ENCODE measurements at places on chromosomes 6 and 20.

DNA sequence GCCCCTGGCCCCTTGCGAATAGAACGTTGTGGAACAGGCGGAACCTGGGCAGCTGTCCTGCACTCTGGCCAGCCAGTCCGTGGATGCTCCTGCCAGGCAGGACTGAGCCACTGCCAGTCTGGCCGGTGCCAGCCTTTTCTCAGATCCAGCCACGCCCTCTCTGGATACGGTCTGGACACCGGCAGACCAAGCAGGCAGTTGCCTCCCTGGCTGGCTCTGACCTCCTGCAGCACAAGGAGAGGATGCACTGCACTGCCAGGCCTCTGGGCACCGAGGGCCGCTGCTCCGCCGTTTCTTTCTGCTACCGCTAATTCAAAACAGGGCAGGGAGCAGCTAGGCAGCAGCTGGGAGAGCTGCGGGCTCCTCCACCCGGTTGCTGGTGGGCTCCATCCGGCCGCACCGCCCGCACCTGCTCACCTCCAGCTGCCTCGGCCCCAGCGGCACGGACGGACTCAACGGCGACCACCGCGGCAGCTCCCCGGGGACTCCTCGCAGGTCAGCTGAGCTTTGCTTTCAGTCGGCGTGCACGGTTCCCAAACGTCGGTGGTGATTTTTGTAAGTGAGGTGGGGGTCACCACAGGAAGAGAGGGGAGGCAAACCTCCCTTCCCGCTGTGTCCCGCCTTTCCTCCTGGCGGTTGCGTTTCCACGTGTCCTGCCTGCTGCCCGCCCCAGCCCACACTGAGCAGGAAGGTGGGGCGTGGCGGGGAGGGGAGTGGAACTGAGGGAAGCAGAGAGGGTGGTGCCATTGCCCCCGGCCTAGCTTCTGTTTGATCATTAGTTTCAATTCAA lies 30.3 kb upstream of the AFDN start:
- no peak for DNase-seq

DNA sequence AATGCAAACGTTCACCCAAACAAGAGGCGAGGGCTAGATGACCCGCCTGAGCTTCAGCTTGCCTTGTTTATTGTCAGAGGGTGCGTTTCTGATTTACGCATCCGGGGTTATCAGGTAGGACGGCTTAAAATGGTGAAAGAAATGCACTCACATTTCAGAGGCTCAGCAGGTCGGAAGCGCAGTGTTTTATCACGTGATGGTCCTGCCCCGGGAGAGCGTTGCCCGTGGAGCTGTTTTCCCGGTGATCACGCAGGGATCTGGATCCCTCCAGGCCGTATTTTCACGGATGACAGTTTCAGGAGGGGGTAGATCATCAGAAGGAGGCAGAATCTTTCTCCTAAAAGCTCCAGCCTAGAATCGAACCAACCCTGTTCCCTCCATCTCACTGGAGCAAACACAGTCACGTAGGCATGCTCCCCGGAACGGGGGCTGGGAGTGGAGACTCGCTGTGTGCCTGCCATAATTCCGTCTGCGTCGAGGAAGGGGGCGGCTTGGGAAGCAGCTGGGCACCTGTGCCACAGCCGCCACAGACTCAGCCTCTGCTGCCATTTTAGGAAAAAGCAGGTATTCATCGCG lies 121.7 kb downstream of the SMOC2 start:
- no peak for DNase-seq

DNA sequence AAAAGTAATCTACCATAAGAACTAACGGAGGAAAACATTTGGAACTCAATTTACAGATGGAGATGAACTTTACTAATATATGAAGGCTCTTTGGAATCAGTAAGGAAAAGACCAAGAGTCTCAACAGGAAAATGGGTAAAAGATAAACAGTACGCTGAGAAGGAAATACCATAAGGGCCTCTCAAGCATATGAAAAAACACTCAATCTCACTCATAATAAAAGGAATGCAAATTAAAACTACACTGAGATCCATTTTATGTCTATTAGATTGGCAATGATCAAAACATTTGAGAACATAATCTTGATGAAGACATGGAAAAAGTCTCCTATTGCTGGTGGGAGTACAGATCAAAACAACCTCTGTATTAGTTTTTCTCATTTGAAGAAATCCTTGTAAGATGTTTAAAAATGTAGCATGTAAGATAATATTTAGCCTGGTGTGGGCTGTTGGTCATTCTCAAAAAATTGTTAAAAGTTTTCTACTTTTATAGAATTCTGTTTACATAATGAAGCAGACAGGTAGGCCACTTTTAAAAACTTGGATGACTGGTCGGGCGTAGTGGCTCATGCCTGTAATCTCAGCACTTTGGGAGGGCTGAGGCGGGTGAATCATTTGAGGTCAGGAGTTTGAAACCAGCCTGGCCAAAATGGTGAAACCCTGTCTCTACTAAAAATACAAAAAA lies 14.5 kb downstream of the REV3L start:
- no peak for DNase-seq

- no peak for DNase-seq
Measured at GRCh38 chr20:44761423-44761822, 15.8 kb downstream of the KCNK15 start.

DNA sequence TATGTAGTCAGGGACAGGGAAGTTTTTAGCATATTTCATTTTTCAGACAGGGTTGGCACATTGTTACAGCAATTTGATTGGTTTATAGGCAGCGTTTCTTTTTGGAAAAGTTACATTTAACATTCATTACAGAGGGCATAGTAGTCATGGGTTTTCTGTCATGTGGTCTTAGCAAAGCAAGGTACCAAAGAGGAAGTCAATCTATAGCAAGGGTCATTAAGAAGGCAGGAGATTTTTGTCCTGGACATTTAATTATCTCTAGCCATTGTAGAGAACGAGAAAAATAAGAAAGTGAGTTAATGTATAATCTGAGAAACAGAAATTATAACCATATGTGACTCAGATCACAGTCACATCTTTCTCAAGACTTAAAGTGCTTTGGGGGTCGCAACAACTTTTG lies 47.4 kb downstream of the TPD52L1 start:
- DNase-seq = no peak

- DNase-seq = no peak
Measured at GRCh38 chr6:138201836-138202235, 16.5 kb downstream of the PBOV1 start.

GRCh38 chr6:91653895-91654294 lies 1067.0 kb upstream of the MAP3K7 start:
- no peak for DNase-seq

GRCh38 chr6:124671324-124671723 lies 290.9 kb upstream of the RNF217 start:
- DNase-seq = no peak

DNA sequence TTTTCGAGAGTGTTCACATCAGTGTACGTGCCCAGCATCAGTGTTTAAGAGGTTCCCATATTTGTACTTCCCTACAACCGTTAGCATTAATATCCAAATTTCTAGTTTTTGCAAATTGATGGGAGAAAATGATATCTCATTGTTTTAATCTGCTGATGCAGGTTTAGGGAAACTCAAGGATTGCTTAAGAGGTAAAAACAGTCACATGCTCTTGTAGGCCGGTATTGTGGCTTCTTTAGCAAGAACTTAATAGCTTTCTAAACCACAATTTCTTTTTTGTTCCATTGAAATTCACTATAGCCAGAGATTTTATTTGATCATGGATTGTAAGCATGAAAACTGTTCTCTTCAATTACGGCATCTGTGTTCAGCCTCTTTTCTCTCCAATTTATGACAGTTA lies 29.5 kb downstream of the BEND6 start:
- DNase-seq = no peak

DNA sequence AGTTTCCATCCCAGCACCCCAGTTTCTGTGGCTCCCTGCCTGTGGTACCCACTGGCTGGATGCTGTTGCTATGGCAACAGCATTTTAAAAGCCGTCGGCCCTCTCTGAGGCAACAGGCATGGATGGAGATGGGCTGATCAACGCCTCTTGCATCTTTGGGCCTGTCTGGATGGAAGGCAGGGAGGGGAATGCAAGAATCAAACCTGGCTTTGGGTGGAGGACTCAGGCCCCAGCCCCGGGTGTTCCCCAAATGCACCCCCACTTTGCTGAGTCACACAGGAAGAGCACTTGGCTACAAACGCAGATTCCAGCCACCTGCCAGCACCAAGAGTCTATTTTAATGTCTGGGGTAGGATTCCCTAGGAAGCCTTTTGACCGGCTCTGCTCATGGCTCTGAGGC lies 45.7 kb upstream of the TGM2 start:
- no peak for DNase-seq

DNA sequence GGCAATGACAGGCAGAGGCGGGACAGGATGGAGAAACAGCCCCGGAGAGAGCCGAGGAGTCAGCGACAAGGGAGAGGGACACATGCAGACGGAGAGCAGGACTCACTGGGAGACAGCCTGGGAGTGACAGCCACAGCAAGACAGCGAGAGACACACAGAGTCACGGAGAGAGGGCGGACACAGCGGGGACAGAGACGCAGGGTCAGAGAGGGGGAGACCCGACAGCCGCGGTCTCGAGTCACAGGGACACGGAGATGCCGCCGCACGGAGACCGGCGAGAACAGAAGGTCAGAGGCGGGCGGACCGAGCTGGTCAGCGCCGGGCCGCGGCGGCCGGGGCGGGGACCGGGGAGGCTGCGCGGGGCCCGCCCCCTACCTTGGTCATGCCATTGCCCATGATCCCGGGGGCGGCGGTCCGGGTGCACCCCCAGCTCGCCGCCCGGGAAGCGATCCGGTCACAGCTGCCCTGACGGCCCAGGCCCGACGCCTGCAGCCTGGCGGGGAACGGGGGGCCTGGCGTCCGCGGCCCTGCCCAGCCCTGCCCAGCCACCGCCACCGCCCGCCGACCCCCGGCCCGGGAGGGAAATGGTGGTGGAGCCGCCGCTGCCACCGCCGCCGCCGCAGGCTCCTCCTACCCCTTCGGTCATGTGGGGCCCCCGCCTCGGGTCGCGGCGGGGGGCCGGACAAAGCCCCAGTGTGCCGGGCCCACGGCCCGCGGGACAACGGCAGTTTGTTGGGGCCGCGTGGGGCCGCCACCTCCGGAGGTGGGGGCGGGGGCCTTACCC lies at the start of the genes DUSP15 and TTLL9:
DUSP15 (minus strand) TSS at position 586 of the 784 bp plus-strand sequence; CDS start at position 396, 190 bp downstream.
TTLL9 (plus strand) TSS at position 693 of the 784 bp plus-strand sequence. CDS start 493 bp downstream, outside the sequence.
- DNase-seq = no peak

DNA sequence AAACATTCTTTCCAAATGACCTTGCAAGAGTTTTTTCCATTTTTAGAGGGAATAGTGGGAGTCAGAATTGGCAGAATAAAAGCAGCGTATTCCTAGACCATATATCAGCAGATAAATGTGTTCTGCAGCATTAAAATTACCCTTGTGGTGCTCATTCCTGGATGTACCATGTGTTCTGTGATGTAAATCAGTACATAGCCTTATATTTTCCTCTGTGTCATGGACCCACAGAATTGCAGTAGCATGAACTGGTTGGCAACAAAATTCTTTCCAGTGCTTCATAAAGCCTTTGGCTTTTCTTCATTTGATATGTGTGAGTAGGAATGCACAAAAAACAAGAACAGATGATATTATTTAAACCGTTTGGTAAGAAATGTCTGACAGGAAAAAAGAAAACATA lies 32.5 kb downstream of the ANKEF1 start:
- no peak for DNase-seq

GRCh38 chr6:155791186-155791585 lies 335.5 kb upstream of the NOX3 start:
- no peak for DNase-seq

GRCh38 chr6:9138936-9139335 lies 703.6 kb upstream of the SLC35B3 start:
- DNase-seq = no peak

- DNase-seq = no peak
Measured at GRCh38 chr20:11469795-11470435, 447.8 kb upstream of the BTBD3 start.

- DNase-seq = no peak
Measured at GRCh38 chr6:27477318-27478013, 4.6 kb upstream of the ZNF184 start.

DNA sequence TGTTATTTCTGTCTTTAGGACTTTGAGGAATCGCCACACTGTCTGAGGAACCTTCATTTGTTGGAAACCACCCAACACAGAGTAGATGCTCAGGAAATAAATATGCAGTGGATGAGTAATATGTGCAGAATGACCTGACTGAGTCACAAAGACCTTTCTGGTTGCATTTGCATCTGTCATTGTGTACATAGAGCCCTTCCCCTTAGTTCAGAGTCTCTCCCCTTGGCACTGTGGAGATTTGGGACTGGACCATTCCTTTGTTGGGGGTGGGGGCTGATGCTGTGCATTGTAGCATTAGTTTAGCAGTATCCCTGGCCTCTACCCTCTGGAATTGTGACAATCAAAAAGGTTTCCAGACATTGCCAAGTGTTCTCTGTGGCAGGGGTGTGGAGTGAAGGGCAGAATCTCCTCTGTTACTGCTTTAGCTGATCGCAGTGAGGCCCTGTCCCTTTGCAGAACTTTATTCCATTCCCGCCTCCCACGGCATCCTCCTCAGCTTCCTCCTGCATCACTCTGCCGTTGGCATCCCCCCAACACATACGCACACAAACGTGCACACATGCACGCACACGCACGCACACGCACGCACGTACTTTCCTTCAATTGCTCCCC lies 64.5 kb downstream of the EYA2 start:
- peak; percentile 38 for DNase-seq

GRCh38 chr6:84362193-84362821 lies 134.9 kb upstream of the CEP162 start:
- DNase-seq = no peak

GRCh38 chr6:108868647-108869046 lies 20.4 kb downstream of the ARMC2 start:
- DNase-seq = no peak

GRCh38 chr6:159718634-159719033 lies 8.7 kb upstream of the WTAP start:
- DNase-seq = no peak

- DNase-seq = peak; percentile 57
Measured at GRCh38 chr6:14046476-14047068, 71.0 kb upstream of the CD83 start.

GRCh38 chr6:128515550-128516513 lies 4.6 kb downstream of the PTPRK start:
- DNase-seq = no peak

DNA sequence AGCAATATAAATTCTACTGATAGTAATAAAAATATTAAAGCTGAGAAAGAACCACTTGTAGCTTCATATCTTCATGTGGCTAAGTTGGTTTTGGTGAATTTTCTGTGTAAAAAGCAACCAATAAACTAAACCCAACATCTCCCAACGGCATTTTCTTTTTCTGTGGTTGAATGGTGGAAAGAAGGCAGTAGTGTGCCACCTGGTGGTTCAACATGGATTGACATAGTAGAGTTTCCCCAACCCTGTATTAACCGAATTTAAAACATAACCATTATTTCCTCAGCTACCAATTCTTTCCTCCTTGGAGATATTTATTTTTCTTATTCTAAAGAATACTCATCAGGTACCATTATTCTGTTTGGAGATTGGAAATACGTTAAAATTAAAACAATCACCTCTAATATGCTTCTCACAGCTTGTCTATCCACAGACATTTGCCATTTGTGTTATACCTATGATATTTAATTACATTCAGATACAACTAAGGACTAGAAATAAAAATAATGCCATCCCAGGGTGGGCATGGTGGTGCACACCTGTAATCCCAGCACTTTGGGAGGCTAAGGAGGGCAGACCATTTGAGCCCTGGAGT lies 117.1 kb upstream of the EEF1E1 start:
- peak; percentile 65 for DNase-seq

GRCh38 chr6:13554929-13555333 lies 19.5 kb upstream of the SIRT5 start:
- DNase-seq = no peak

- DNase-seq = no peak
Measured at GRCh38 chr20:61037498-61037897, 214.6 kb upstream of the CDH4 start.

- peak; percentile 22 for DNase-seq
Measured at GRCh38 chr6:40328386-40328985, 258.7 kb downstream of the LRFN2 start.
